ENCODE measurements at places on chromosomes 12 and 14.

GRCh38 chr12:21428241-21428640 is 9.2 kb upstream of the PYROXD1 start:
- no peak for DNase-seq

- peak; percentile 85 for DNase-seq
Measured at GRCh38 chr14:104768437-104769323, 15.7 kb downstream of the SIVA1 start.

DNA sequence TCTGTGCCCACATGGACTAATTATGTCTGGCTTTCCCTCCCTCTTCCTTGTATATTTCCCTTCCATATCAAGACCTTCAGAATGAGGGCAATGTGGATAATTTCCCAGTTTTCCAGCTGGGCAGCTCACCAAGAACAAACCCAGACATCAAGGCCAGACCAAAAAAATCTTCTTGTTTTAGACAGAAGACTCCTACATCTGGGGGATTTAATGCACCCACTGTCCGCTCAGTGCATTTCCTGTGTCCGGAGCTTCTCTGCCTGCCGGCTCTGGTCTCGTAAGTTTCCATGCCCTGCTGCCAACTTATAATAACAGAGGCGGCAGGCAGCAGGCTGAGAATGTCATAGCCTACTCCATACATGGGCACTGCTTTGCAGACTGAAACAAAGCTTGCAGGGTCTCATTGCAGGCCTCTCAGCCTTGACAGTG is 207.2 kb upstream of the BCL2L14 start:
- DNase-seq: no peak

DNA sequence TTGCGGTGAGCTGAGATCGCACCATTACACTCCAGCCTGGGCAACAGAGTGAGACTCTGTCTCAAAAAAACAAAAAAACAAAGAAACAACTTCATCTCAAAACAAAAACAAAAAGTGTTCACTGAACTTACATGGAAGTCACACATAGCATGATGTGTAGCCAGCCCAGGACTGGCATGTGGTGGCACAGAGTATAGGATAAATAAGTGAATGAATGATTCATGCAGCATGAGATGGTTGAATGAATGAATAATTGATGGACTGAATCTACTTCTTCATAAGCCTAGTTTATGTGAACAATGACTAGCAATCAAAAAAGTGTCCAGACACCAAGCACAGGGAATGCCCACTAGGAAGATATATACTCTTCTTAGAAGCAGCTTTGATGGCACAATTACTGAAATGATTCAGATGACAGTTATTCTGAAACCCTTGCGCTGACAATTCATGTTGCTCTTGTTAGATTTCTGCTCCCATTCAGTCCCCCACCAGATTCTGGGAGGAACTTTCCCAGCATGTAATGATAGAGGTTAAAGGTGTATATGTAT is 31.6 kb upstream of the SERPINA6 start:
- DNase-seq: no peak

DNA sequence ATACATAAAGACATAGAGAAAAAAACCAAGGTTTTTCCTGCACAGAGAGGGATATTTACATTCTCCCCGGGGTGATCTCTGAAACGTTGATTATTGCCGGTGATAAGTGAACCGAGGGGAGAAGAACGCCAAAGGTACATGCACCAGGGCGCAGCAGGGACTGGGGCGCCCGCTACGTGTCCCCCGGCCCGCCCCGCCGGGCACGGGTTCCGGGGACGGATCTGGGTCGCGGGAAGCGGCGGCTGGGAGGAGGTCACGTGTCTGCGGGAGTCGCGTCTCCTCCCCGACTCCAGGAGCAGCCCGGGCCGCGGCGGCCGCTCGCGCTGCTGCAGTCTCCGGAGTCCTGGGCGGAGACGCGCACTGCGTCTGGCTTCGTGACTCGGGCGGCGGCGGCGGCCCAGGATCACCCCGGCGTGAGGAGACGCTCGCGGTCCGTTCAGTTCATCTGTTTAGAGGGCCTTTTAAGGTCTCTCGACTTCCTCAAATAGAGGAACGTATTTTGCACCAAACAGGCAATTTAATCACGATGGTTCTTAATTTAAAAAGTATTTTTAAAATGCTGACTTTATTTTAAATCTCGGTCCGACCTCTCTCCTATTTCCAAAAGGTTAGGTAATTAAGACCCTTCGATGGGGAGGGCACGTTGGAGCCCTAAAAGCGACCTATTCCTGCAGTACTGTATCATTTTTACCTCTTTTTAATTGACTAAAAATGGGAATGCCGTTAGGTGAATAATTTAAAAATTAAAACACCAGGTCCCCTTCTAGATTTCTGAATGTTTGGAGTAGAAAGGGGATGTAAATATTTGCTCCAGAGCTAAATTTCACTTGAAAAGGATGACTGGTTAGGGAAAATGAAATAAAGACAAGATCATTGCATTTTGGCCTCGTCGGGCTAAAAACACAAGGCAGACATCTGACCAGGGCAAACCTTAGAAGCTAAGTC is 1.8 kb upstream of the BHLHE41 start:
- DNase-seq: peak; percentile 70

- DNase-seq: no peak
Measured at GRCh38 chr14:97359341-97359740, 562.2 kb downstream of the VRK1 start.

GRCh38 chr12:16454481-16454880 is 107.0 kb downstream of the MGST1 start:
- no peak for DNase-seq

DNA sequence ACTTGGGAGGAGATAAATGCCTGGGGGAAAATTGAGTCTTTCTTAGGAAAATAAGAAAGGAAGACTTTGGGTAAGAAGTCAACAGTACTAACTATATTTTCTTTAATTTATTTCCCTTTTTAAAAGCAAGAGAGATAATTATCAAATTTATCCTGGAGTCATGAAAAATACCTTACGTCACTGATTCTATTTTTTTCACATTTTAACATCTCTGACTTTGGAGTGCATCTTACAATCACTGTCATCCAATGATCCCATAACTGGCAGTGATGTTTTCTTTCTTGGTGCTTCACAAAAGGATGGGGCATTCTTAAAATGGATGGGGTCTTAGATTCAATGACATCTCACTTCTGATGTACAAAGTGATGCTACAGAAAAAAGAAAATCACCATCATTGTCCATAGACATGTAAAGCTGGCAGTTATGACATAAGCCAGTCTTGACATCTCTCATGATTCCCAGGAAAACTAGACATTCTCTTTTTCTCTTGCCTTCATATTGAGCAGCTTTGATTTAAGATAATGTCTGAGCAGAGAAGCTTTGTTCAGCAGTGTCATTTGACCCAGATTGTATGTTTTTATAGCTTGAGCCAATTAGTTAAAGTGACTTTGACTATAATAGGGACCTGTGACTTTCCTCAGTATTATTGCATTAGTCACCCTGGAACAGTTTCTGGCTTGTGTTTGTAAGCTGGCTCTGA is 236.2 kb downstream of the EGLN3 start:
- DNase-seq: no peak

GRCh38 chr14:76937181-76938091 is 91.1 kb downstream of the IRF2BPL start:
- no peak for DNase-seq

DNA sequence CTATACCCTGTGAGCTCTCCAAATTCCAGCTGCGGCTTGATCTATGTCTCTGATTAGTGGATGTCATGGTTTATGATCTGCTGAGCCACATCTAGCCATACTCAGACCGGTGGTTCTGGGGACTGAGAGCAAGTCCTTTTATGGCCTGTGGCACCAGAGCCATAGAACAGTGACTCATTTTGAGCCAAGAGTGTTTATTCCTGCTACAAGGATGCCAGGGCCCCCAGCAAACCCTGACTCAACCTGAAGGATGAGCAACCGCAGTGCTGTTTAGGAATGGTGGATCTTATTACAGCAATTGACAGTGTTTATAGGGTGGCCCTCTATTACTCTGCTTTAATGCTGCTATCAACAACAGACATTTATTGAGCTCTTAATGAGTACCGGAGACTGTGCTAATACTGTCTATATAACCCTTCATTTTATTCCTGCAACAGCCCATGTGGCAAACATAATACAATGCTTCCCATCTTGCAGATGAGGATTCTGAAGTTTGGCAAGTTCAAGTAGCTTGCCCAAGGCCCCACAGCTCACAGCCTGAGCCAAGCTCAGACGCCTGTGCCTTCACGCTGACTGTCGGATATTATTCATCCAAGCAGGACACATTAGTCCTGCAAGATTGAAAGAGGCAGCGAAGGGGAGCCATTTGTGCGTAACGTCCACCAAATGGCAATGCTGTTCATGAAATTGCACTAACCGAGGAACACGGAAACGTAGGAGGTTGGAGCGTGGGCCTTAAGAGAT is 273.6 kb upstream of the PWP1 start:
- no peak for DNase-seq

GRCh38 chr12:73465106-73465505 is 1072.5 kb upstream of the ATXN7L3B start:
- no peak for DNase-seq

DNA sequence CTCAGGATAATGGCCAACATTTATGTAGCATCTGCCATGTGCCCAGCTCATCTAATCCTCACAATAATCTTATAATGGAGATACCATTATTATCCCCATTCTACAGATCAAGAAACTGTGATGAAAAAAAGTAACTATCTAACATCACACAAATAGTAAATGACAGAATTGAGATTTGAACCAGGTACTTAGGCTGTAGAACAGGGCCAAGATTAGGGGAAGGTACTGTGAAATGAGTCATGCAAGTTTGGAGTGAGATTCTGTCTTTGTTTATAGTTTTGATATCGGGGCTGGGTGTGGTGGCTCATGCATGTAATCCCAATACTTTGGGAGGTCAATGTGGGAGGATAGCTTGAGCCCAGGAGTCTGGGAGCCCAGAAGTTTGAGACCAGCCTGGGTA is 1.3 kb upstream of the GNPTAB start:
- no peak for DNase-seq

- no peak for DNase-seq
Measured at GRCh38 chr12:1920971-1921370, 2.5 kb upstream of the CACNA2D4 start.

DNA sequence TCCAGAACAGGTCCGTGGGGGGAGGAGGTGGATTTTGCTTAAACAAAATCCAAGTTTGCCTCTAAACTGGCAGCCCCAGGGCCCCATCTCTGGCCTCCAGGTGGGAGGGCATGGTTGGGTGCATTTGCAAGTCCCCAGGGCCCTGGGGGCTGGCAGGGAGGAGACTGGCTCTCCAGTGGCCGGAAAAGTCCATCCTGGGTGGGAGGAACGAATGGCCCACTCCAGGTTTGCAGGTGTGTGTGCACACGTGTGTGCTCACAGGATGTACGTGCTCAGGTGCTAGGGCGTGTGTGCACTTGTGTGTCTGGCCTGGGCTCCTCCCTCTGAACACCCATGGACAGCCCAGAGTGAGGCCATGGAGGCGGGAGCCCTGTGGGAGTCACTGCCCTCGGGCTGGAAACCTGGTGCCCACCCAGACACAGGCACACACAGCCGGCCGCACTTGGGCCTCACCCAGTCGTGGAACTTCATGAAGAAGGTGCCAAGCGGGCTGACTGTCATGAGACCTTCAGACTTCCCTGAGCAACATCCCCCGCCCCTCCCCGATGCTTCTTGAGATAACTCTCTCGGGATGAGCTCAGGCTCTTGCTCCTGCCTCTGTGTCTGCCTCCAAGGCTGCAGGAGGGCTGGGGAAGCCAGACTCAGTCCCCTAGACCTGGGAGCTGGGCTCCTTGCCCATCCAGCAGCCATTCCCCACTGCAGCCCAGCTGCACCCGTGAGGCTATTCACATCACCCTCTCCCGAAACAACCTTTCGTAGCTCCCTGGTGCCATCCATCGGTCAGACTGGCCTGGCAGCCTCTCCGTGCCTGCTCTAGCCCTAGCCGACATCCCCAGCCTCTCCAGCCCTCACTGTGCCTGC is 9.4 kb downstream of the AHNAK2 start:
- DNase-seq: no peak

DNA sequence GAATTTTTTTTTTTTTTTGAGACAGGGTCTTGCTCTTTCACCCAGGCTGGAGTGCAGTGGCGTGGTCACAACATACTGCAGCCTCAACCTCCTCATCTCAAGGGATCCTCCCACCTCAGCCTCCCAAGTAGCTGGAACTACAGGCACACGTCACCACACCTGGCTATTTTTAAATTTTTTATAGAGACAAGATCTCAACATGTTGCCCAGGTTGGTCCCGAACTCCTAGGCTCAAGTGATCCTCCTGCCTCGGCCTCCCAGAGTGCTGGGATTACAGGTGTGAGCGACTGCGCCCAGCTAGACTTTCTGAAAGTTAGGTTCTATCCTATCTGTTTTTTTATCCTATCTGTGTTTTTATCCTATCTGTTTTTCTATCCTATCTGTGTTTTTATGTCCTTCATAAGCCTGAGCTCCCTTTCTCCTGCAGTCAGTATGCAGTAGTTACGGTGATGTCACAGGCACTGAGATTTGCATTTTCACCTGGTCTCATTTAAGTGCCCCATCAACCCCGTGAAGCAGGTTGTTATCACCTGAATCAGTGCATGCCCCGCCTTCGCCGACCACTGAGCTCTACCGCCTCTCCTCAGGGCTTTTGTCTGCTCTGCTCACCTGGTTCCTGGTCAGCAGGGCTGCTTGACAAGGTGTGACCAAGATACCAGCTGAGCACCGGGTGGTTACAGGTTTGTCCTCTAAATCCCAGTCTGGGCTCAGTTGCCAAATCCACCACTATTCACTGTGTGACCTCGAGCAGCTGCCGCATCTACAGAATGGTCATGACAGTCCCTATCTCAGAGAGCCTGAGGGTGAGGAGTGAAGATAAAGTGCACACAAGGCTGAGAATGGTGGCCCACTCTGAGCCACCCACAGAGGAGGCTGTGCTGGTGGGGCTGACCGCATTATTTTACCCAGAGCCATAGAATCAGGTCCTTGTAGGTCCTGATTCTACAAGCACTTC is 33.1 kb downstream of the SYNDIG1L start:
- no peak for DNase-seq

GRCh38 chr12:52006726-52007157 is at the start of gene TAMALIN:
TAMALIN (plus strand) TSS chr12:52006946; CDS start chr12:52007020, 74 bp downstream.
- peak; percentile 93 for DNase-seq

DNA sequence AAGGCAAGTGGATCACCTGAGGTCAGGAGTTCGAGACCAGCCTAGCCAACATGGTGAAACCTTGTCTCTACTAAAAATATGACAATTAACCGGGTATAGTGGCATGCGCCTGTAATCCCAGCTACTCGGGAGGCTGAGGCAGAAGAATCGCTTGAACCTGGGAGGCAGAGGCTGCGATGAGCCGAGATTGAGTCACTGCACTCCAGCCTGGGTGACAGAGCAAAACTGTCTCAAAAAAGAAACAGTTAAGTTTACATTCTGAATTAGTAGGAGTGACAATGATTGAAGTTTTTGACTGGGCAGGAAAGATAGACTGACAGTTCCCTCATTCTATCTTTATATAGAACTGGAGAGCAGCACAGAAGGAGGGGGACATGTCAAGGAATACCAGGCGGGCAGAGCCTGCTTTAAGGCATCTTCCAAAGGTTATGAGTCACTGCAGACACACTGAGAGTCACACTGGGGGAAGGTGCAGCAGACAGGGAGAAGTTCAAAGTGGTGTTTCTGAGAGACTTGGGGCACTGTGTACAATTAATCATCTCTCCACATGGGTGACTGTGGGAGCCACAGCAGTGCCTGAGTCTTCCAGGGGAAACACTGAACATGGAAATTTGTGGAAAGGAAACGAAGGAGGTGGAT is 42.8 kb upstream of the RNASE3 start:
- no peak for DNase-seq

- no peak for DNase-seq
Measured at GRCh38 chr14:91113829-91114078, at the start of gene DGLUCY. DGLUCY (plus strand) TSS chr14:91114073; CDS start chr14:91160295, 46,222 bp downstream.

- no peak for DNase-seq
Measured at GRCh38 chr14:53851394-53852090, 105.1 kb downstream of the BMP4 start.
